MM.1S (cell line): ENCODE measurements at places on chromosomes 12 and 14.

- DNase-seq, result no peak
Measured at GRCh38 chr14:68576496-68577244, 216.2 kb downstream of the ZFP36L1 start.

- DNase-seq, result no peak
Measured at GRCh38 chr12:63955831-63956666, 111.5 kb downstream of the SRGAP1 start.

- no peak for DNase-seq
Measured at GRCh38 chr12:124876171-124876570, 12.5 kb upstream of the SCARB1 start.

- DNase-seq, result no peak
Measured at GRCh38 chr14:70651522-70651921, 9.8 kb downstream of the TTC9 start.

GRCh38 chr14:54902143-54902520 lies 494 bp downstream of the GCH1 start:
- DNase-seq, result peak; percentile 50

- DNase-seq, result peak; percentile 78
Measured at GRCh38 chr12:121590476-121591143, 9.8 kb upstream of the KDM2B start.

DNA sequence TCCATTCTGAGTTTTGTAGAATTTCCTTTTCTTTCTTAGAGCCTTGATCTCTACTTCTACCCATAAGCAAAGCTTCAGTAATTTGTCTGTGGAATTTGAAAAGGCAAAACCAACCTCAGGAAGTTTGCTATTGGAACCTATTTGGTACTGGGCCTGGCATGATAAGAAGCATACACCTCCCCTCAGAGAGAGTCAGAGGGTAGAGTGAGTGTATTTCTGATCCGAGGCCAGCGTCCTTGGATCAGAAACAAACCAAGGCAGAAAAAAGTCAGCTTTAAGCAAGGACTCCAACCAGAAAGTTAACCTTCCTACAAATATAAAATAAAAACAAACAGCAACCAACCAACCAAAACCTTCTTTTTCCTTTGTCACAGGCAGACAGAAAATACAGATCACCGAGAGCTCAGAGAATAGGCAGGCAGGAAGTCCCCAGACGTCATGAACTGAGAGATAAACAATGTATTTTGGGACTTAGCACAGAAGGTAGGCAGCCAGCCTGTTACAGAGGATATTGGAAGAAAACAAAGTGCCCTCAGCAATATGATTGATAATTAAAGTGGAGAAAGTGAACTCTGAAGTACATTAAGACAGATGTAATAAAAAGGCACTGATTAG lies 141.5 kb downstream of the NEDD1 start:
- DNase-seq, result peak; percentile 41

GRCh38 chr12:5344131-5344530 lies 87.8 kb upstream of the NTF3 start:
- DNase-seq, result no peak

- DNase-seq, result no peak
Measured at GRCh38 chr12:56941299-56942017, 7.2 kb upstream of the SDR9C7 start.

DNA sequence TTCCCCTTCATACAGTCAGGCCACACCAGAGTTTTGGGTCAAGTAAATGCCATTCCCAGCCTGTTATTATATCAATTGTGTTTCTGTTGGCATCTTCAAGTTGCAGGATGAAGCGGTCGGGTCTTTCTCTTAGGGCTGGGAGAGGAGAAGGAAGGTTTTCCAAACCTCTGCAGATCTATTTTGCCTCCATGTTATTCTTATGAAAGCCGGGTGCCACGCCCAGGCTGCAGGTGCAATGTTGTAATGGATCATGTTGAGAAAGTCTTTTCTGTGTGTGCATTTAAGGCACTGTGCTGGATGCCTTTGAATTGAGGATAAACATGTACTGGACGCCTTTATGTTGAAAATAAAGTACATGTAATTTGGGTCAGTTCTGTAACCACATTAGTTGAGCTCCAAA lies 164.4 kb upstream of the HIF1A start:
- no peak for DNase-seq
